SW 1271 (cell line): ENCODE measurements at places on chromosomes 5 and 9.

GRCh38 chr5:38207343-38207742 lies 51.0 kb upstream of the EGFLAM start:
- DNase-seq = no peak

DNA sequence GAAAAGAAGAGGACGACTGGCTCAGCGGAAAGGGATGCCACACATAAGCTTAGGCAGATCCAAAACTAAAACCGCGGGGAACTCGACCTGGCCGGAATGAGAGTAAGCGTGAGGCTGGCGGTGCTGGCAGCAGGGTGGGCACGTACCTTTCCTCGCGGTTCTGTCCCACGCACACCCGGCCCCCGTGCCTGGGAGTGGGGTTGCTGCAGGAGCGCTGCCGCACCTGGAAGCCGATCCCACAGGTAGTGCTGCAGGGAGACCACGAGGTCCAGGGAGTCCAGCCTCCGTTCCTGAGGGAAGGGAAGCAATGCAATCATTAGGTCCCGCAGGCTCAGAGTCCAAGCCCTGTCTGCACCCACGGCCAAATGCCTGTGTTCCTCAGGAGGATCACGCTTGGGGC lies 427.0 kb downstream of the SEMA5A start:
- no peak for DNase-seq

DNA sequence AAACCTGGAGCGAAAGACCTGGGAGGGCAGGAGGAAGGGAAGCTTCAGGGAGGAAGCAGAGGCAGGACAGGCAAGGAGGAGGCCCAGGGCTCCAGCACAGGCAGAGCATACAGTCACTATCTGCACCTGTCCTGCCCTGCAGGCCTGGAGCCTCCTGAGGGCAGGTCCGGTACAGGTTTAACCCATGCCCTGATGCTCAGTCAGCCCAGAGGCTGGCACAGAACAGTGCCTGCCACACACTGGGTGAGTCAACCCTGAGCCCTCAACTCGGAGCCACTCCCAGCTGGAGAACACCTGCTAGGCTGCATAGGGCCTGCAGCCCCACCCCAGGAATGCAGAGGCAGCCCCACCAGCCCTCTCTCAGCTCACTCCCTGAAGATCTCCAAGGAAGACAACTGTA lies 161.5 kb upstream of the PHYKPL start:
- no peak for DNase-seq

DNA sequence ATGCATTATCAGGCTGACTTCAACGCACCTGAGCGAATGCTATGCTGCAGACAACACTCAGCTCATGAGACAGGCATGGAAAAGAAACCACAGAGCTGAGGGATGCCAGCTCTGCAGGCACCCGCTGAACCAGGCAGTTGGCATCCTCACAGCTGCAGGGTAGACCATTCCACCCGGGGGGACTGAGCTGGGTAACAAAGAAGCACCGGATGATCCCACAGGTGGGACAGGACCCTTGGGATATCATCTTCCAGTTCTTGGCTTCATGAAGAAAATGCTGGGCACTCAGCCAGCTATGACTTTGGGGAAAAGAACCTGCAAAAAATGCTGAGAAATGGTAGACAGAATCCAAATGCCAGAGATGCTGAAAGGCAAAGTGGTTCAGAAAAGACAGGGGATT lies 9.6 kb downstream of the EPB41L4B start:
- DNase-seq = no peak

GRCh38 chr9:114957558-114957957 lies 27.2 kb upstream of the TNFSF8 start:
- no peak for DNase-seq
